Stimulated activated CD8-positive, alpha-beta memory T cell treated with anti-CD3 and anti-CD28 coated beads, Interleukin-15, amount 100 ng/mL, for 48 hours (primary cell): ENCODE measurements at places on chromosomes 16 and 17.

GRCh38 chr17:29412780-29413565, 22.8 kb downstream of the TAOK1 start:
- DNase-seq: no peak

- no peak for DNase-seq
These were observed 481.8 kb downstream of the XYLT1 start for GRCh38 chr16:16988963-16989362.

DNA sequence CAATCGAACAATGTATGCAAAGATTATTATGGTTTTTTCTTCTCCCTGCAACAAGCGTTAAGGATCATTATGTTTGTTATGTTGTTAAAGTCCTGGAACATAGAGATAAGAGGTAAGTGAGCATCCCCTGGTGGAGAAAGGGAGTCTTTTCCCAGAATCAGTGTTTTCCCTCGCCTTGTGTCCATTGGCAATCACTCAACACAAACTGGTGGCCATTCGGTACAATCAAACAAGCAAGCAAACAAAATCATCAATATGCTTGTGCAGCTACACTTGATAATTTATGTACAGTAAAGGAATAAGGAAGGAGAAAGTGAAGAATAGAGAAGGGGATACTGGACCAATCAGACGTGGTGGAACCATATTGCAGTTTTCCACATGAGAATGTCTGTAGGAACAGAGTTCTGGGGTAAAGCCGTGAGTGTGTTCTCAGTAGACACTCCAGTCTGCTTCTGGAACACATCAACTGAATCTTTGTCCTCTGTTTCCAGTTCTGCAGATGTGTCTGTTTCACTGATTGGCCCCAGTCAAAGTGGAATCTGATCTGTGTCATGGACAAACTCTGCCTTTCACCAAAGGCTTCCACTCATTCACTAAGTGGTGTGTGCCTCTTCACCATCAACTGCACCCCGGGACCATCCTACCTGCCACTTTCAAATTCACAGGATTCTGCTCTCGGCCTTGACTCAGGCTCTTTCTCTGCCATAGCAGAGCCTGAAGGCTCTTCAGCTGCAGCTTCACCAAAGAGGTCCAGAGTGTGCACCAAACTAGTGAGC, 169.5 kb downstream of the AHSP start:
- no peak for DNase-seq

DNA sequence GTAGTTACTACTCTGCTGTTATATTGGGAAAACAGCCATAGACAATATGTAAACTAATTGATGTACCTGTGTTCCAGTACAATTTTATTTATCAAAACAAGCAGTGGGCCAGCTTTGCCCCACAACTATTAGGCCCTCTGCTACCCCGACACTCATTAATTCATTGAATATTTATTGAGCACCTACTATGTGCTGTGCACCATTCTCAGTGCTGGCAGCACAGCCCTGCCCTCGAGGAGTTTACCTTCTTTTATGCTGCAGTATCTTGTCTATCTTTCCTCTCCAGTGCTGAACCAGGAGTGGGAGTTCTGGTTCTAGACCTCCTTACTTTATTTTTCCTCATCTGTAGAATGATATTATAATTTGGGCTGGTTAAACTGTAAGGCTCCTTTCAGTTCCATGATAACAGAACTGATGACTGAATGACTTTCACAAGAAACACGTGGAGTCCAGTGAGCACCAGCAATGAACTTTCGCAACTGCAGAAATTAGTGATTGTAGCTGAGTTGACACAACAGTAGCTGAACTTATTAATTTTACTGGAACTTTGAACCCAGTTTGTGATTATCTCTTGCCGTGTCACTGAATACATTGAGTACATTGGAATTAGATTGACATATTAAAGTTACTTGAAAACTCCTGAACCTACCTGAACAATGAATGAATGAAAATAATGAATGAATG, 2.4 kb downstream of the GOSR2 start:
- no peak for DNase-seq

DNA sequence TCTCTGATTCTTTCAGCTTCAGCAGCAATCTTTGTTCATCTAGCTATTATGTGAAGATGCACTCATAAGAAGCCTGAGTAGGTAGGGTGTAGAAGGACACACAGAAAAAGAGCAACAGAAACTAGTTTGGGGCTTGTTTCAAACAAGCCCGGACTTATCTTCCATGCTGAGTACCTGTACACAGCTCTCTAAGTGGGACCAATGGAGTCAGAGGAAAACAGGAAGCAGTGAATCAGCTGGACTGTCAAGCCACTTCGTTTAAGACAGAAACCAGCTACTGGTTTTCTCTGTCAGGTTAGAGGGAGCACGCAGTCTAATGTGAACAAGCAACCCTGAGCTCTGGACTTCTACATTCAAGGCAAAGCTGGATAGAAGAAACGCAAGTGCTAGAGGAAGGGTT, 16.0 kb downstream of the MAP2K6 start:
- no peak for DNase-seq

DNA sequence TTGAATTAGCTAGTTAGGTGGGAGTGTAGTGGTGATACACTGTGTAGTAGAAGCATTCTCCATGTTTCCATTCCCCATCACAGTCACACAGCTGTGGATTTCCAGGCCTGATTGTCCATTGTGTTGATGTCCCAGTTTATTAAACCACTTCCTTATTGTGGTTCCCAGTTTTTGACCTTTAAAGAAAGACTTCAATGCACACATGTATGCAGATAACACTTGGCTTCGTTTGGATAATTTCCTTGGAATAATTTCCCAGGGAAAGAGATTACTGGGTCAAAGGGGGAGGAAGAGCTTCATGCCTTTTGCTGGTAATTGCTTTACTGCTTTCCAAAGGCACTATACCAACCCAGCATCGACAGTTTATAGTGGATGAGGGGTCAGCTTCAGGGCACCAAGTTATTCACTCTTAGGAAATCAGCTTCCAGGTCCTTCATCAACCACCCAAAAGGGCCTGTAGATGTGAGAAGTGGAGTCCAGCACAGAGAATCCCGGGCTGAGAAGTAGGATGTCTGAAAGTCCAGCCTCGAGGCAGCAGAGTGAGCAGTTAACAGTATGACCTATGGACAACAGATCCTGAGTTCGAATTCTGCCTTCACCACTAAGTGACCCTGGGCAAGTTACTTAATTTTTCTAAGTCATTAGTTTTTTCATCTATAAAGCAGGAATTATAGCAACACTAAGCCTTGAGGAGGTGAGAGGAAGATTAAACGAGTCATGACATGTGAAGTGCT, 31.3 kb upstream of the TNS4 start:
- DNase-seq: no peak

DNA sequence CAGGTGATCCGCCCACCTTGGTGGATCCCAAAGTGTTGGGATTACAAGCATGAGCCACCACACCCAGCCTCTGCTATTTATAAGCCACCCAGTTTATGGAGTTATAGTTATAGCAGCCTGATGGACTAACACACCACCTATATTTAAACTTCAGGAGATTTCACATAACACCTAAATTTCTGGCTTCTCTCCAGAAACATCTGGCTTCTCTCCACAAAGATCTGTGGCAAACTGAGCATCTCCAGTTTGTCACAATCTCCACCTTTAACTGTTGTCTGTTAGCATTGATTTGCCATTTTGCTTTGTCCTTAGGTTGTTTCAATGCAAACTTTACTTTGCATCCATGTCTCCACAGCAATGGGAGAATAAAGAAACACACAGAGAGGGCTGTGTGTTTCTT, 39.6 kb downstream of the GDE1 start:
- DNase-seq: no peak

GRCh38 chr16:78365366-78365765, 265.9 kb downstream of the WWOX start:
- DNase-seq: no peak

DNA sequence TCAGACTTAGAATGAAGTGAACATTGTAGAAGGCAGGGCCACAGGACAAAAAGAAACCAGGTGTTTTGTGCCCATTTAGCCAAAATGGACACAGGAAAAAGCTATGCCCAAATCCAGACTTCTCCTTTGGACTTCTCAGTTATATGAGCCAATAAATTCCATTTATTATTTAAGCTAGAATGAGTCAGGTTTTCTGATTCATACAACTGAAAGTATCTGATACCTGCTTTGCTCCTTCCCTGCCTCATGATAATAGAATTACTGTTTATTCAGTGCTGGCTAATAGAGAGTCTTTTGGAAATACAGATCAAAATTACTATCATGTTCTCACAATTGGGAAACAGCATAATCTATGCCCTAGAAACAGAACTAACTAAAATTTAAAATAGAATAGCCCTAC, 8.7 kb upstream of the CPD start:
- DNase-seq: no peak

GRCh38 chr17:8944748-8945147, 20.8 kb downstream of the PIK3R5 start:
- DNase-seq: no peak

DNA sequence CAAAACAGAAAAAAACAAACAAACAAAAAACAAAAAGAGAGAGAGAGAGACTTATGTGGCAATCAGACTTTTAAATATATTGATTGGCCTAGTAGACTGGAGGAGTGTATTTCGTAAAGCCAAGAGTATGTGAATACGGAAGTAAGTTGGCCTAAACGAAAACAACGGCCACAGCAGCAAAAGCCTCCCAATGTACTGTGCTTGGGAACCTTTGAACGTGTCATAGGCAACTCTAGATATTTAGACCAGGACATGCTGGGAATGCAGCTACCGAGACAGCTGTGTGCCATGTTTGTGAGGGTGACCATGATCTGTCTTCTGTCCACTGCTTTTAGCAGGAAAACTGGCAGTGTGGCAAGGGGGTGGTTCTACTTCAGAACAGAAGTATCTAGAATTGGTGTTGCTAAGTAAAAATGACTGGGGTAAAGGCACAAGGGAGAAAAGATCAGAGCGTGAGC, 7.4 kb downstream of the MAF start:
- no peak for DNase-seq

GRCh38 chr17:75269844-75270217, 1.2 kb downstream of the MIF4GD start:
- no peak for DNase-seq

DNA sequence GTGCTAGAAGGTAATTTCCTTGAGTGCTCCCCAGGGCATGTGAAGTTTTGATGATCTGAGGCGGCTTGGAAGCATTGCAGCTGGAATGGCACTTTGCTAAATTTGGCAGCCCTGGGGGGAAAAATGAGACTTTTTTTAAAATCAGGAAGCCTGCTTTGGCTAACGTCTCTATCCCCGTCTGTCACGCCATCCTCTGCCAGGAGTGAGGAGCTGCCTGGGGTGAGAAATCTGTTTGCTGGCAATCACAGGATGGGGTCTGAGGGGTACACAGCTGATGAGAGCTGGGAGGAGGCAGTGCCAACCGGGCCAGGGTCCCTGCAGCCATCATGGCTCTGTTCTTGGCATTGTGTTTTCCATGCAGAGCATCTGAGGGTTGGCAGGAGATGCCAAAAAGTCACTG, 2.0 kb downstream of the ABCC12 start:
- no peak for DNase-seq

- DNase-seq: no peak
These were observed 386.1 kb downstream of the SEC14L1 start for GRCh38 chr17:77526728-77527350.

- no peak for DNase-seq
These were observed 30.4 kb upstream of the HS3ST3B1 start for GRCh38 chr17:14270508-14270907.

DNA sequence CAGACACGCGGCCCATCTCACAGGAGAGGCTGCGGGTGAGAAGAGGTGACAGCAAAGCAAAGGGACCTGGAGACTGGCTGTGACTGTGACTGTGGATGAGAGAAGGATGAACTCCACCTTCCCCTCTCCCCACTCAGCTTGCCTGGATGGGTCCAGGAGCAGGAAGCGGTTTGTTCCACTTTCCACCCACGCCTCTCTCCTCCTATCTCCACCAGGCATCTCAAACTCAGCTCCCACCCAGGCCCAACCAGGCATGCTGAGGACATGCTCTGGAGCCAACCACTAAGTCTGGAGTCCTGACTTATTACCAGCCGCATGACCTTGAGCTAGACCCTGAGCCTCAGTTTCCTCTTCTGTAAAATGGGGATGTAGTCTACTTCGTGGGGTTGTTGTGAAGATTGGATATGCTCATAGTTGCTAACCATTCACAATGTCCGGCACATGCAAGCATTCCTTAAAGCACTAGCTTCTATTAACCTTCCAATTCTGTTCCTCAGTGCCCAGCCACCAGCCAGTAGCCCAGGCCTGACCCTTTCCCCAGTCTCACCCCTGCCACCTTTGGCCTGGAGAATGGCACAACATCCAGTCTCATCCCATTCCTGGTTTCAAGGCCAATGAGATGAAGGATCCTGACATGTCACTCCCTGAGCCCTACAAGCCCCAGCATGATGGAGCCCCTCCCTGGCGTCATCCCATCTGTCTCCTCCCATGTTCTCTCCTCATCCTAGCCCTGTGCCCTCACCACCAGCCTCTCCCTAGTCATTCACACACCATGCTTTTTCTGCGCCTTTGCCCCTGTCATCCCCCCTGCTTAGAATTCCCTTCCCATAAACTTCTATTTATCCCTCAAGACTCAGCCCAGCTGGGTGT, 2.3 kb downstream of the GAS2L2 start:
- DNase-seq: no peak

DNA sequence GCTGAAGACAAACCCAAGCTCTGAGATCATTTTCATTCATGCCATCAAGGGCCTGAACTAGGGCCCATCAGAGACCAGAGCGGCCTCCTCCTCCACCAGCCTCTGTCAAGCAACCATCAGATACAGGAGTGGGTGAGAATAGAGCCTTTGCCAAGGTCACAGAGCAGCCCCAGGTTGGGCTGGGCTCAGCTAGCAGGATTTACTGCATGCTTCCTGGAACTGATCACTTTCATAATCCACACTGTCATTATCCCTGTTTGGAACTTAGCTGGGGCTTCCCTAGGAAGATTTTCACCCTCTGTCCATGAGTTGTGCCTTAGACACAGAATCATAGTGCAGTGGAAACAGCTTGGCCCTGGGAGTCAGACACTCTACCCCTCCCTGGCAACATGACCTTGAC, 5.1 kb downstream of the MT4 start:
- no peak for DNase-seq

DNA sequence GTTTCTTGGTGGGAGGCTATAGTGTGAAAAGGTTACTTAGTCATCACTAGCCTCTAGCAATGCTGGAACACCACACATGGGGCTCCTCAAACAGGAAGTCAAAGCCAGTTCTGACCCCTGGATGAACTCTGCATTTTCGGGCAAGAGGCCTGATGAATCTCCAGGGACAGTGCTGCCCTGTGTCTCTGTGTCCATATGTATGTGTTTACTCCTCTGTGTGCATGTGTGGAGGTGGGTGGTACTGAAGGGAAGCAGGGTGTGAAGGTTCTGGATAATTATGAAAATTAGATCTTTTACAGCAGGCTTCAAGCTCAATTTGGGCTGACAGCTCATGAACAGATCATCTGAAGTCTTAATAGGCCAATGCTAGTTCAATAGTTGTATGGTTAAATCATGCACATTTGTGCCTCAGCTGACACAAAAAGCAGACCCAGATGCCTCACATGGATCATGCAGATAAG, 133.6 kb downstream of the SNX11 start:
- DNase-seq: no peak

- no peak for DNase-seq
These were observed 3.6 kb upstream of the HS3ST3B1 start for GRCh38 chr17:14297161-14297851.
